Esophagus squamous epithelium (tissue), 5 donors: ENCODE measurements at places on chromosomes 2 and 18.

GRCh38 chr2:108228006-108228405 lies 11.8 kb upstream of the SULT1C3 start:
- no peak for DNase-seq

- DNase-seq: no peak
These were observed 201.2 kb downstream of the NOL4 start for GRCh38 chr18:34023471-34023870.

- DNase-seq: no peak
These were observed 15.1 kb downstream of the CYS1 start for GRCh38 chr2:10064932-10065772.

DNA sequence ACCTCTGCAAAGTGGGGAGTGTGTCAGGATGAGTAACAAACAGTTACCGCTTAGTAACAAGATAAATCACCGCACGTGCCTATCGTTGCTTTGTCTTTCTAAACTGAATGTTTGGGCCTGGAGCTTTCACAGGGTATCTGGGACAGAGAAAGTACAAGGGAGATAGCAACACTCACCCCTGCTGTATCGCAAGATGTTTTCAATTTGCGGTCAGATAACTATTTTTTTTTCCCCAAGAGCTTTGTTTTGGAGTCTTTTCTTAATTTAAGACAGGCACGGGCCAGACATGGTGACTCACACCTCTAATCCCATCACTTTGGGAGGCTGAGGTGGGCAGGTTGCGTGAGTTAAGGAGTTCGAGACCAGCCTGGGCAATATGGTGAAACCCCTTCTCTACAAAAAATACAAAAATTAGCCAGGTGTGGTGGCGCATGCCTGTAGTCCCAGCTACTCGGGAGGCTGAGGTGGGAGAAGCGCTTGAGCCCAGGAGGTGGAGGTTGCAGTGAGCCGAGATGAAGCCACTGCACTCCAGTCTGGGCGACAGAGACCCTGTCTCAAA lies 146.6 kb downstream of the GBX2 start:
- DNase-seq: no peak

GRCh38 chr18:4040391-4041092 lies 414.6 kb downstream of the DLGAP1 start:
- no peak for DNase-seq

DNA sequence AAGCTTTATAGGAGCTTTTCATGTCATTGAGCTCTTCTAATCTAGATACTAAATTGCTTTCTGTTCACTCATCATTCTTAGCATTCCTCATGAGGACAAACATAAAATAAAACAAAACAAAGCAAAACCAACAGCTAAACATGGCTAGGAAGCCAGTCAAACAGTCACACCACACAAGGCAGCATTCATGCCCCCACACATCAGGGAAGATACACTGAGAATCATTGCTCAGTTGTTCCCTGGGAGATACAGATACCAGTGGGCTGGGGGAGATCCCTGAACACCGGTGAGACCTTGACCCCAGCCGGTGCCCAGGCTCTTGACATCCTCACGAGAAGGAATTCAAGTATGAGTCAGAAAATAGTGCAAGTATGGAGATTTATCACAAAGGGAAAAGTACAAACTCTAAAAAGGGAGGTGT lies 177.9 kb upstream of the ARL4C start:
- DNase-seq: no peak

GRCh38 chr18:49697757-49698524 lies 115.4 kb downstream of the ACAA2 start:
- DNase-seq: no peak

DNA sequence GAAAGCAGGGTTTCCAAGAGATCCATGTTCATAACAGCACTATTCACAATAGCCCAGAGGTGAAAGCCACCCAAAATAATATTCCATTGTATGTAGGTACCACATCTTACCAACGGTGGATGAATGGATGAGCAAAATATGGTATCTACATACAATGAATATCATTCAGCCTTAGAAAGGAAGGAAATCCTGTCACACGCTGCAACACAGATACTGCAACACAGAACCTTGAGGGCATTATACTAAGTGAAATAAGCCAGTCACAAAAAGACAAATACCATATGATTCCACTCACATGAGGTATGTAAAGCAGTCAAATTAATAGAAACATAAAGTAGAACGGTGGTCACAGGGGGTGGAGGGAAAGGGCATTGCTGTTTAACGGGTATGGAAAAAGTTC lies 155.7 kb downstream of the DTNB start:
- DNase-seq: no peak
